Posterior cingulate gyrus (tissue), 11 donors: ENCODE measurements at places on chromosomes 6 and 20.

- no peak for DNase-seq
These were observed 685.5 kb upstream of the FLRT3 start for GRCh38 chr20:15022921-15023320.

GRCh38 chr20:54189630-54190029 is 15.8 kb upstream of the CYP24A1 start:
- no peak for DNase-seq

GRCh38 chr6:148866657-148867268 is 119.9 kb downstream of the UST start:
- no peak for DNase-seq

DNA sequence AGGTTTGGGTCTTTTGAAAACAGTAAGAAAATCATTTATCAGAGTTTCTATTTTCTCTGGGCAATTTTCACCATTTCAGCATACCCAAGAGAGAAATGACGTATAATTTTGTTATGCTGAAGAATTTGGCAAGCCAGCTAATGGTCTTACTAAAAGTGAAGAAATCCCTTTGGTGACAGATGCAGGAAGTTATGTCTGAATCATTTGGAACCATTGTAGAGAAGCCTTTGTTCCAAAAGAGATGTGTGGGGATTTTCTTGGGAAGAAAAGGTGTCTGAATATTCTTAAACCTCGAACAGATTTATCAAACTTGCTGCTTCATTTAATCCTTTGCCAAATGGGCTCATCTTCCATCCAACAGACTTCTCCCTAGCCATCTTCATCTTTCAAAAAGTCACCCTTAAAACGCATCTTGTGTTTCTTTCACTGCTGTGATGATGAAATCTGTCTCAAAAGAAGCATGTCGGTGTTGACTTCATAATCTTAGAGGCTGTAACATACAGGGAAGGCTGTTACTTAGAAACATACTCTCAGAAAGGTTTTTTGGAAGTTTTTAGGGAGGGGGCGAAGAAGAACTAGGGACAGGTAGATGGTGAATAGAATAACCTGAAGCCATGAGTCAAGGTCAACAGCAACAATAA is 39.5 kb downstream of the CITED2 start:
- no peak for DNase-seq

GRCh38 chr20:59775687-59776055 is 157.8 kb downstream of the SYCP2 start:
- no peak for DNase-seq

DNA sequence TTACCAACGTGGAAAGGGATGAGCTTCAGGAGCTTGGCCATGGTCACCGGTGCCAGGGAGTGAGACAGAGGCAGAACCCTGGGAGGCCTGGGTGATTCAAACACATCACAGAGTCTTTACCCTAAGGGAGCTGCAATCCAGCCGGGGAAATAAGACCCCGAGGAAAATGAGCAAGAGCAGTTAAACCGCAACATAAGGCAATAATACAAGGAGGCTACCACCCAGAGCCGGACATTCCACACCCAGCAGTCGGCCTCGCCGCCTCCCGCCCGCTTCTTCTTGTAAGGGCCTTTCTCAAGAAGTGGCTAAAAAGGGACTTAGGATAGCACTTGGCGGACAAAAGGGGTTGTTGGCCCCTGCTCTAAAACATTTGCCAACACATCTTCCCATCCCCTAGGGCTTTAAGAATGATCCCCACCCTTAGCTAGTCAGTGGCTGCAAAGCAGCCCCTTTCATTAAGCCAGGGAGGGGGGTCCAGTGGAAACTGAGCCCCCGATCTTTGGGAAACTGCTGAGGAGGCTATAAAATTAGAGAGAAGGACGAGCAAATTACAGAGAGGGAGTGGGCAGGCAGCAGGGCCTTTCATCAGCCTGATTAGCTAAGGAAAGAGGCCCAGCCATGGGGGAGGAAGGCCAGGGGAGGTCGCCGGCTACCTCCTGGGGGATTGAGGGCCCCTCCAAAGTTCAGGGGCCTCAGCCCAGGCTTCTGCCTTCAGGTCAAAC is 34.3 kb downstream of the SNX5 start:
- DNase-seq = no peak

DNA sequence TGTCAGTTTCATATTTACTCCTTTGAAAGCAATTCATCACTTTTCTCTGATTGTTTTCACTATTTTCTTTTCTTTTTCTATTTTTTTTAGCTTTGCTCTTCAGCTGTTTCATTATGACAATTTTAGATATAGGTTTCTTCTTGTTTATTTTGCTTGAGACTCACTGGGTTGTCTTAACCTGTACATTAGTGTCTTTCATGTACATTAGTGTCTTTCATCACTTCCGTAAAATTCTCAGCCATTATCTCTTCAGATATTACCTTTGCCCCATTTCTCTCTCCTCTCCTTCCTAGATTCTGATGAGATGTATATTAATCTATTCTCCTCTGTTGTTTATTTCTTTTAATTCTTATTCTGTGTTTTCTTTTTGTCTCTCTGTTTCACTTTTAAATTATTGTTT is 14.5 kb upstream of the TBPL1 start:
- DNase-seq = no peak

DNA sequence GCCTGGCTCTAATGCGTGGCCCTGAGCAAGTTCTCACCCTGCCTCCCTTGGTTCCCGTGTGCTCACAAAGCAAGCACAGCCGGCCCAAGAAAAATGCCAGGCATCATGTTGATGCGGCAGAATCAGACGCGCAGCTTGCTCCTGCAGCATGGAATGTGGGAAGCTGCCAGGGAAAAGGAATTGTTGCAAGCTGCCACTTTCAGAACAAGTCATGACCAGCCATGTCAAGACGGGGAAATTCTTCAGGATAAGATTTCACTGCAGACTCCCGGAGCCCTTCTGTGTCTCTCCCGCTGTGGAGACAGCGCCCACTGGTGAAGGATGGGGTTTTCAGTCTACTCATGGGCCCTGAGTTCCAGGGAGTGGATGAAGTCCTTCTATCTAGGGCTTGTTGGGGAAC is 4.6 kb downstream of the DACT2 start:
- DNase-seq = no peak

GRCh38 chr6:90186637-90187371 is 109.8 kb downstream of the BACH2 start:
- no peak for DNase-seq
